ENCODE measurements at places on chromosomes 7 and 10.

GRCh38 chr10:132904181-132904813 is 38.1 kb downstream of the CFAP46 start:
- no peak for DNase-seq

DNA sequence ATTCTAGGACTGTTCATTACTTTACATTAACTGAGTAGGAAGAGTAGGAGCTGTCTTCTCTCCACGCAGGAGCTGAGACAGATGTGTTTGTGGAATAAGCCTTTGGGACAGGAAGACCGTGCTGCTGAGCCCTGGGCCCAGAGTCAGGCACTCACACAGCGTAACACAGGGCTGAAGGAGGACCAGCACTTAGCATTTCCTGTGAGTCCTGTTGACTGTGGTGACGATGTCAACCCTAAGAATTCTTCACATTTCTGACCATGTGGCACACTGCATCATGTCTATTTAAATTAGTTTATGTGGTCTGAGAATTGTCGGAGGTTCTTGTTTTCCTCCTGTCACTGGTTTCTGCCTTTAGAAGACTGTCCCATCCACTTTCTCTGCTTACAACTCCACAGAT is 117.2 kb downstream of the PIP4K2A start:
- no peak for DNase-seq

- DNase-seq, result no peak
Measured at GRCh38 chr7:44858161-44858560, 10.3 kb upstream of the H2AZ2 start.

- no peak for DNase-seq
Measured at GRCh38 chr7:88104732-88105131, 115.1 kb downstream of the SRI start.

DNA sequence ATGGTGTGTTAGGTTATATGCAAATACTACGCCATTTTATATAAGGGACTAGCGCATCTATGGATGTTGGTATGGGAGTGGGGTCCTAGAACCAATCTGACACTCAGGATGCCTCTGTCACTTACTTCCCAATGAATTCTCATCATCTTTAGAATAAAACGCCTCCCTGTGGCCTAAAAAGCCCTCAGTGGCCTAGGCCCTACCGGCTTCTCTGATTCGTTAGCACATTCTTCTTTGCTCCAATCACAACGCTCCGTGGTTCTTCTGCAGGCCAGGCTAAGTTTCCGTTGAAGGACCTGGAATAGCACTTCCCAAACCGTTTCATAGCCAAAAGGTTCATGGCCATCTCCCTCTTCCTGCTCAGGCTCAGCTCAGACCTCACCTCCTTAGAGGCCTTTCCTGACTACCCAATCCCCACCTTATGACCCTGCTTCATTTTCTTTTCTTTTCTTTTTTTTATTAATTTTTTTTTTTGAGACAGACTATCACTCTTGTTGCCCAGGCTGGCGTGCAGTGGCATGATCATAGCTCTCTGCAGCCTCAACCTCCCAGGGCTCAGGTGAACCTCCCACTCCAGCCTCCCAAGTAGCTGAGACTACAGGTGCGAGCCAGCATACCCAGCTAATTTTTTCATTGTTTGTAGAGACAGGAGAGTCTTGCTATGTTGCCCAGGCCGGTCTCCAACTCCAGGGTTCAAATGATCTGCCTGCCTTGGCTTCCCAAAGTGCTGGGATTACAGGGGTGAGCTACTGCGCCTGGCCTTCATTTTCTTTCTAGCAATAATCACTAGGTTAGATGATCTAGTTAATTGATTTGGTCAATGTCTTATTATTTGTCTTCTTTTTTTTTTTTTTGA is 24.5 kb upstream of the YWHAG start:
- DNase-seq, result no peak

DNA sequence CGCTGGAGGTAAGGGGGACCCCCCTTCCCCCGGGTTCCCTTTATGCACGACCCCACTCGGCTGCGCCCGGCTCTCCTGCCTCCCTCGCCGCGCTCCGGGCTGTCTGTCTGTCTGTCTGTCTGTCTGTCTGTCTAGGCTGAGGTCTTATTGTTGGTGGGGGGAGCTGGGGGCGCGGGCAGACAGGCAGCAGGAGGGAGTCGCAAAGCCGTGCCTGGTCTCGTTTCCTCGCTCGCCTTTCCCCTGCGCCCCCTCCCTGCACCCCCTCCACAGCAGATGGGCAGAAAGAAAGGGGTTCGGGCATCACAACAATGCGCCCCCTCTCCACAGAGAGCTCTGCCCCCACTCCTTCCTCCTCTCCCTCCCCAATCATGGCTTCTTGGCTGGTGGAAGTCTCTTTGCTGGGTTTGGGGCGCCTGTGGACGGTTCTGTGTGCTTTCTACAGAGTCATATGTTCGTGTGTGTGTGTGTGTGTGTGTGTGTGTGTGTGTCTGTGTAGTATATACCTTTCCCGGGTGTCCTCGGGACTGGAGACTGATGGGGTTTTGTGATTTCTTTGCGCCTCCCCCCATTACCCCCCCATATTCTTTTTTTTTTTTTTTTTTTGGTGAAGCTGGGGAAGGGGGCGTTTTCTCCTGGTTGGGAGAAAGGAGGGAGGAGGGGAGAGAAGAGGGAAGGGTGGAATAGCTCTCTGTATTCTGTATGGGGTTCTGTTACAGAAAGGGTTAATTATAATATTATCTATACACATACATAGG is 1.9 kb downstream of the AUTS2 start:
- no peak for DNase-seq

GRCh38 chr10:124728830-124729661 is 15.1 kb downstream of the FAM53B start:
- no peak for DNase-seq

DNA sequence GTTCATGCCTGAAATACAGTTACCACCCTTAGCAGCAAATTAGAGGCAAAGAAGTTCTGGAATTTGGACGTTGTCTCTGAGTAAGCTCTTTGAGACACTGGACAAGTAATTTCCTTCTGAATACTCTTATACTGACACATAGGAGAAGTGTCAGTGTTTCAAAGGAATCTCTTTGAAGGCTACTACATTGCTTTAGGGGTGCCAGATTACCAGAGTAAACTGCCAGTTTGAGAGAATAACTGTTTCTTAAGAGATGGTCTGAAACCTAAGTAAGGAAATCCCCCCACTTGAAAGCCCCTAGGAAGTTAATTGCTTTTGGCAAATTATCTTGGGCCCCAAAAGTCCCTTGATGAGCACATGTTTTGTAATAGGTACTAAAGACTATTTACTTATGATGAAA is 3.4 kb downstream of the FAS start:
- DNase-seq, result no peak

- DNase-seq, result no peak
Measured at GRCh38 chr10:48496831-48497779, 107.8 kb downstream of the ARHGAP22 start.

DNA sequence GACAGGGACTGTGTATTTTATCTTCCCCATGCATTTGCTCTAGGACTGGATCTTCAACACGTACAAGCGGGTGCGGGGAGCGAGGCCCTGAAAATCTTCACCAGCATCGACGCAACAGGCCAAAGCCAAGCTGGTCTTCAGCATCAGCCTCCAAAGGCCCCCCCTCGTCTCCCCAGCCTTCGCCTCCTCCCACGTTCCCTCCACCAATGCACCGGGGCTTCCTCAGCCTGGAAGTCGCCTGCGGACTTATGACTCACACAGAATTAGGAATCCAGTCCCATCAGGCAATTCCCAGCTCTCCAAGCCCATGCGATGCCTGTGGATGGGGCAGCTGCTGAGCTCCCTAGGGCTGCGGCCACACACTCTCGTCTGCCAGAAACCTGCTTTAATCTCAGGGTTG is 36.3 kb upstream of the RNF32 start:
- DNase-seq, result no peak
